ENCODE measurements at places on chromosomes 3 and 15. TPM values are rescaled to one million over a fixed set of nuclear protein-coding genes. Genes with fewer than 3 reads are reported as not detected.

DNA sequence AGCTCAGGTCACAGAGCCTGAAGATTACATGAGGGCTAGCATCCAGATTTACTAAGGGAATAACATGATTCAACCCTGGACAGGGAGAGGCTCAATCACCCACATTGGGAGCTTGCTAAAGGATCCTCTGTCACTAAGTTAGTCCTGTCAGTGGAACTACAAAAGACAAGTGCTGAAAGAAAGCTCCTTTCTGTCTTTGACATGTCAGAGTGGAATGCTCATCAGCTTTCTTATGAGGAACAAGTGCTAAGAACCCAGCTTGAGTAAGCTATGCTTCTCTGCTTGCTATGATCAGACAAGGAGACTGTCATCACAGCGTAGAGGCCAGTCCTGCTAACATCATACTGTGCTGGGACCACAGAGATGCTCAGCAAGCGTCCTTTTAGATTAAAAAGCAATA, 74.5 kb downstream of the MB21D2 start:
- H3K27ac ChIP-seq: no peak overlapping the region
- H3K4me1 ChIP-seq: peaks cover 6% of the 10 kb centered on the region

DNA sequence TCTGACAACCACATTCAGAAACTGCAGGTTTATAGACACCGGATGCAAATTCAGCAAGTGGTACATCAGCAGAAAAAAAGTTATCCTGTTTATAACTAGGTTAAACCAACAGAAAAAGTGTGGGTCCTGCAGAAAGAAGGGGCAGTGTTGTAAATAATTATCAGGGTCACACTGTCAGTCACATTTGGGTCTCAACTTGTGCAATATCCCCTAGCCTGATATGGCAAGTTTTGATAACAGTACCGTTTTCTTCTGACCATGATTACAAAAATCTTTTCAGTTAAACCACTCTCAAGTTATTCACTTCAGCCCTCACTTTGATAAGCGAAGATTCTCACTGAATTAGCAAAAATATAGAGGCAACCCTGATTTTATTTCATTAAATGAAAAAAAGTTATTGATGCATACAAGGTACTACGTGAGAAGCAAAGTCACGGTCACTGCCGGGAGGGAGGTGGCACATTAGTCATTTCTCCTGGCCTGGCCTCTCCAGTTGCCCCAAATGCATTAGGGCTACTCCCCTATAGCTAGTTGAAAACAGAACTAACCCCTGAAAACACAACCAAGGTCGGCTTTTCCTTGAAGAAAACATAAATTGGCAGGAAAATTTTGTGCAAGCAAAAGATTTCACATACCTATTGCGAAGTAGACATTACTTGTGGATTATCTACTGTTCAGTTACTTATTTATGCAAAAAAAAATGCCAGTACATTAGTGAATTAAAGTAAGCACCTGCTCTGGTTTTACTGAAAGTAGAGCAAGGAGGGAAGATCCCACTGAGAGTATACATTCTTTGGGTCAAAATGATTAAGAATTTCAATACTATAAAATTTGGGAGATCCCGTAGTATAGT, 28.6 kb downstream of the IL5RA start:
- no peak overlapping the region for H3K4me3 ChIP-seq
- no peak overlapping the region for H3K27ac ChIP-seq
- DNase-seq: no peak
- no peaks in the 10 kb centered on the region for H3K36me3 ChIP-seq
- no peaks in the 10 kb centered on the region for H3K4me1 ChIP-seq

DNA sequence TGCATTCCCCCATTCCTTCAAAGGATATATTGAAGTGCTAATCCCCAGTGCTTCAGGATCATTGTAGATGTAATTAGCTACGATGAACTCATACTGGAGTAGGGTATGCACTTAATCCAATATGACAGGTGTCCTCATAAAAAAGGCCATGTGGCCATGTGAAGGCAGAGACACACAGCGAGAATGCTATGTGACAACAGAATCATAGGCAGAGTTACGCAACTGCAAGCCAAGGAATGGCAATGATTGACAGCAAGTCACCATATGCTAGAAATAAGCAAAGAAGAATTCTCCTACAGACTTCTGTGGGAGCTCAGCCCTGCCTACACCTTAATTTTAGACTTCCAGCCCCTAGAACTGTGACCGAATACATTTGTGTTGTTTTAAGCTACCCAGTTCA, 875.6 kb upstream of the ROBO1 start:
- H3K27ac ChIP-seq: no peak overlapping the region
- no peak for DNase-seq
- H3K36me3 ChIP-seq: no peaks in the 10 kb centered on the region
- H3K4me1 ChIP-seq: no peaks in the 10 kb centered on the region
- no peaks in the 10 kb centered on the region for H3K27me3 ChIP-seq

- no peak for DNase-seq
- H3K4me1 ChIP-seq: no peaks in the 10 kb centered on the region
- H3K4me3 ChIP-seq: no peak overlapping the region
- no peaks in the 10 kb centered on the region for H3K27me3 ChIP-seq
These were observed 23.9 kb upstream of the ARID3B start for GRCh38 chr15:74517096-74517495.

- H3K27me3 ChIP-seq: no peaks in the 10 kb centered on the region
- H3K36me3 ChIP-seq: no peaks in the 10 kb centered on the region
- H3K27ac ChIP-seq: no peak overlapping the region
These were observed 91.4 kb upstream of the SCN10A start for GRCh38 chr3:38907426-38907825.

DNA sequence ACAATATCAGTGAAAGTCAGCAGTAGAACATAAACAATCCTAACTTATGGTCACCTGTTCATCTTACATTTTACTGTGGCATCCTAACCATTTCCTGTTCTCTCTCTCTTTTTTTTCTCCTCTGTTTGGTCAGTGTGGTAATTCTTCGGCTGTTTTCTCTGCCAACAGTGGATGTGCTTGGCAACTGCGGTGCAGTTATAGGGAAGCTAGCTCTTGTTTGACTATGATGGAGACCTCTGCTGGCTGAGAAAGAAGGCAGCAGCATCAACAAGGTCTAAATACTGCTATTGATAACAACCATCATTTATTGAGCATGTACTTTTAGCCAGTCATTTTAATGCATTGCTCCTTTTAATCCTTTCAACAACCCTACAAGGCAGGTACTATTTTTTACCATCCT, 723 bp upstream of the DRD3 start:
- no peaks in the 10 kb centered on the region for H3K36me3 ChIP-seq
- no peak overlapping the region for H3K4me3 ChIP-seq
- no peak overlapping the region for H3K27ac ChIP-seq
- H3K4me1 ChIP-seq: no peaks in the 10 kb centered on the region
- H3K27me3 ChIP-seq: no peaks in the 10 kb centered on the region
- no peak for DNase-seq

DNA sequence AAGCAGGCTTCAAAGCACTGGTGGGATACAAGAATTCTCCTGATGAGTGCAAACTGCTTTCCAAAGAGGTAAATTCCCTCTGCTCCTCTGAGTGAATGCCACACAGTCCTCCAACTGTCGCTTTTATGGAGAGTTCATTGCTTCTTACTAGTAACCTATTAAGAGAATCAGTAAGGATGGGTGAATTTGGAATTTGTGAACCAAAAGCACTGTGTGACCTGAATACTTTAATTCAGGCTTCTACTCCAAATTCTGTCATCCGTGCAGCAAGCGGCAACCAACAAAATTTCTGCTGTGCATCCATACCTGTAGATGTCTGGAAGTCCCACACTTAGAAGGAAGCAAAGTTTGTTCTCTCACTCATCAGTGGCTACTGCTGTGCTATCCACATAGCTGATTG, 66.7 kb upstream of the SNRK start:
- DNase-seq: no peak
- H3K27ac ChIP-seq: no peak overlapping the region
- no peaks in the 10 kb centered on the region for H3K27me3 ChIP-seq
- H3K36me3 ChIP-seq: no peaks in the 10 kb centered on the region

- peaks cover 96% of the 10 kb centered on the region for H3K36me3 ChIP-seq
- DNase-seq: no peak
- no peaks in the 10 kb centered on the region for H3K27me3 ChIP-seq
- no peak overlapping the region for H3K27ac ChIP-seq
- H3K4me1 ChIP-seq: no peaks in the 10 kb centered on the region
- no peak overlapping the region for H3K4me3 ChIP-seq
These were observed 9.9 kb downstream of the ATRIP start for GRCh38 chr3:48456456-48456855.

- peak within 1 kb of the TSS; percentile 87 for H3K4me3 ChIP-seq
- DNase-seq: peak; percentile 83
- peak within 1 kb of the TSS; percentile 88 for H3K27ac ChIP-seq
These were observed at the start of gene IGF2BP2 for GRCh38 chr3:185825006-185825638. TSS of gene IGF2BP2 (minus strand) at chr3:185825042. CDS start at chr3:185824960, 82 bp downstream.

DNA sequence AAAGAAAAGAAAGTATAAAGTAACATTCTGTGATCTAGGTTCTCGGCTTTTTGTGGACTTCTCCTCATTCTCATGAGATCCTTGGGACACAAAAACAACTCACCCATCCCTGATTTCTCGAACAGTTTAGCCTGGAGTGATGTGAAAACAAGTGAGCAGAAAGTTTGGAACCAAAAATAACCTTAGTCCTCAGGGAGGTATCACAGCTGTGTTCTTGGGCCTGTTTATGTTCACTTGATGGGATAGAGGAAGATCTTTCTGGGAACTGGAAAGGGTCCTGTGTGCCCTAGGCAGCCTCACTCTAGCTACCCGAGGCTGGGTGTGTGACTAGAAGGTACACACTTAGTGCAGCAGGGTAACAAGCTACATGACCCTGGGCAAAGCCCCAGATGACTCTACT, 308.8 kb upstream of the PDZRN3 start:
- no peaks in the 10 kb centered on the region for H3K27me3 ChIP-seq
- H3K4me1 ChIP-seq: no peaks in the 10 kb centered on the region
- no peak overlapping the region for H3K27ac ChIP-seq
- no peaks in the 10 kb centered on the region for H3K36me3 ChIP-seq
- no peak for DNase-seq
- H3K4me3 ChIP-seq: no peak overlapping the region

- no peaks in the 10 kb centered on the region for H3K27me3 ChIP-seq
- no peak for DNase-seq
- no peak overlapping the region for H3K4me3 ChIP-seq
- peaks cover 49% of the 10 kb centered on the region for H3K36me3 ChIP-seq
- H3K27ac ChIP-seq: no peak overlapping the region
- peaks cover 3% of the 10 kb centered on the region for H3K4me1 ChIP-seq
These were observed 80.9 kb downstream of the PRICKLE2 start for GRCh38 chr3:64144241-64144900.

GRCh38 chr3:84836961-84837360, 121.8 kb upstream of the CADM2 start:
- H3K27me3 ChIP-seq: no peaks in the 10 kb centered on the region
- no peaks in the 10 kb centered on the region for H3K4me1 ChIP-seq
- H3K27ac ChIP-seq: no peak overlapping the region

GRCh38 chr15:77821188-77821958, 188.7 kb upstream of the LINGO1 start:
- peaks cover 61% of the 10 kb centered on the region for H3K27me3 ChIP-seq
- no peak for DNase-seq
- H3K4me1 ChIP-seq: peaks cover 7% of the 10 kb centered on the region
- H3K4me3 ChIP-seq: no peak overlapping the region
- no peaks in the 10 kb centered on the region for H3K36me3 ChIP-seq

DNA sequence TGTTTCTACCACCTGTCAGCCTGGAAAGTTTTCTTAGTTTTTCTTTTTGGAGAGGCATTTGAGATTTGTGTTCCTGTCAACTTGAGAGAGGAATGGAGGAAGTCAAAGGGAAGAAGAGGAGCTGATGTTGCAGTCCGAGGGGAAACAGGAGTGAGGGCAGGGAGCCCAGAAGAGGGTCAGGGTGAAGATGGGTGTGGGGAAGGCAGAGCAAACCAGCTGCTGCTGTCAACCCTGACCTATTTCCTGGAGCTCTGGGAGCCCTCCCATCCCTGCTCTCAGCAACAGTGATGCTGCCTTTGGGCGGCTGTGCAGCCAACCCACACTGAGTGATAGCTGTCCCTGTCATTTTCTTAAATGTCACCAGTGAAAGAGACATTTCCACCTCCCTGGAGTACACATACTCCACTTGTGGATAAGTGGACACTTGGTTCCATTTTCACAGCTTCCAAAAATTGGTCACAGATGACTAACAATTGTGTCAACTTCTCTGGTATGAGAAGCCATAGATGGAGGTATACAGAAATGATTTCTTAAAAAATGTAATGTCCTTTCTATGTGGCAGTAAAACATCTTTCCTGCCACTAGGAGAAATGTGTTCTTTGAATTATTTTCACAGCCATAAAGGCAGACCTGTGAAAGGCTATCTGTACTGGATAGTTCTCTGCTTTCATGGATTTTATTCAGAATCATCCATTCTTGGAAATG, 556.3 kb upstream of the TBL1XR1 start:
- no peaks in the 10 kb centered on the region for H3K36me3 ChIP-seq
- peaks cover 22% of the 10 kb centered on the region for H3K4me1 ChIP-seq
- peak overlapping the region; percentile 33 for H3K27ac ChIP-seq
- peak; percentile 47 for DNase-seq
- no peak overlapping the region for H3K4me3 ChIP-seq

DNA sequence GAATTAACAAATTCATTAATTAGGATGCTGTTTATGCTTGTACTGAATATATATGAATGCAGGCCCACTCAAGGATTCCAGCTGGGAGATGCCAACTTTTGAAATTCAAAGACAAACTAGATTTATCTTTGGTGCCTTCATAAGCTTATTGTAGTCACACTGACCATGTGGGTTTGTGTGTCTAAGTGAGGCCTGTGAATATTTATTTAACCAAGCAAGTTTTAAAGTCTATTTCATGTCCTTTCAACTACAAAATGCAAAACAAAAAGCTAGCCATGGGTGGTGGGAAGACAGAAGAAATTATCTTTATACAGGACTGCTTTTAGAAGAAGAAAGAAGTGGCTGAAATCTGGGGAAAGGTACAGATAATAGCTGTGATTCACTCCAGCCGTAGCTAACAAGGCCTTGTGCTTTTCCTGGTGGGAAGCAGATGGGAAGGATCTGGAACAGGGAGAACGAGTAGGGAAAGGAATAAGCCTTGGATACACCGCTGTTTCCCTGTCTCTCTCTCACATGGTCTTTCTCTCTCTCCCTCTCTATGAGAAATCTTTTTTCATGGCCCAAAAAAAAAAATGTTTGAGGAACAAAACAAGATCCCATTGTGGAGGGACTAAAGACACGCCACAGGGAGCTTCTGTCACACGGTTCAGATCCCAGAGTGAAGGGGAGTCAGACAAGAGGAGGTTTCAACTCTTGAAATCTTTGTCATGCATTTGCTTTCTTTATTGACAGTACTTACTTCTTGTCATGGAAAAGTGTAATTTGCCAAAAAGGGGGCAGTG, 225.5 kb downstream of the RORA start:
- H3K36me3 ChIP-seq: no peaks in the 10 kb centered on the region
- no peak overlapping the region for H3K4me3 ChIP-seq
- H3K27me3 ChIP-seq: no peaks in the 10 kb centered on the region
- H3K4me1 ChIP-seq: no peaks in the 10 kb centered on the region
- H3K27ac ChIP-seq: no peak overlapping the region

- no peak overlapping the region for H3K4me3 ChIP-seq
- H3K27me3 ChIP-seq: no peaks in the 10 kb centered on the region
- DNase-seq: no peak
- H3K27ac ChIP-seq: no peak overlapping the region
These were observed 261.0 kb upstream of the CCDC54 start for GRCh38 chr3:107116251-107116650.

- H3K27ac ChIP-seq: no peak overlapping the region
- H3K4me1 ChIP-seq: peaks cover 5% of the 10 kb centered on the region
- no peak for DNase-seq
These were observed 144.6 kb downstream of the DUT start for GRCh38 chr15:48475600-48476395.

The LDHAL6B gene
- not detected for total RNA-seq

The GOLGA6L24 gene
- not detected for total RNA-seq

The PARP3 gene
- 24.6 TPM for total RNA-seq

The TGM5 gene
- 0.32 TPM for total RNA-seq

The ZNF860 gene
- total RNA-seq: 1.6 TPM

The GP5 gene
- total RNA-seq: 0.38 TPM

The SKOR1 gene
- 0.41 TPM for total RNA-seq

The NPAP1 gene
- total RNA-seq: 0.12 TPM

The TCAIM gene
- total RNA-seq: 33.5 TPM
